Activated CD4-positive, alpha-beta T cell treated with anti-CD3 and anti-CD28 coated beads, Interleukin-2, amount 10 ng/mL, durations not matched to agents 7 days and 5 days (primary cell): ENCODE measurements at places on chromosomes 12 and 14. TPM values are rescaled to one million over a fixed set of nuclear protein-coding genes. Genes with fewer than 3 reads are reported as not detected.
A peak's percentile ranks its signal among the peaks of the same experiment; 100 is the strongest.

GRCh38 chr12:118456741-118457140, 80.4 kb downstream of the SUDS3 start:
- DNase-seq = no peak
- H3K27ac ChIP-seq = no peak overlapping the region
- H3K4me1 ChIP-seq = peaks cover 5% of the 10 kb centered on the region
- H3K4me3 ChIP-seq = no peak overlapping the region
- no peaks in the 10 kb centered on the region for H3K27me3 ChIP-seq
- H3K36me3 ChIP-seq = no peaks in the 10 kb centered on the region

GRCh38 chr12:108751821-108752220, 20.5 kb upstream of the CORO1C start:
- DNase-seq = no peak
- no peaks in the 10 kb centered on the region for H3K4me1 ChIP-seq
- H3K27me3 ChIP-seq = no peaks in the 10 kb centered on the region
- no peak overlapping the region for H3K27ac ChIP-seq
- H3K4me3 ChIP-seq = no peak overlapping the region

DNA sequence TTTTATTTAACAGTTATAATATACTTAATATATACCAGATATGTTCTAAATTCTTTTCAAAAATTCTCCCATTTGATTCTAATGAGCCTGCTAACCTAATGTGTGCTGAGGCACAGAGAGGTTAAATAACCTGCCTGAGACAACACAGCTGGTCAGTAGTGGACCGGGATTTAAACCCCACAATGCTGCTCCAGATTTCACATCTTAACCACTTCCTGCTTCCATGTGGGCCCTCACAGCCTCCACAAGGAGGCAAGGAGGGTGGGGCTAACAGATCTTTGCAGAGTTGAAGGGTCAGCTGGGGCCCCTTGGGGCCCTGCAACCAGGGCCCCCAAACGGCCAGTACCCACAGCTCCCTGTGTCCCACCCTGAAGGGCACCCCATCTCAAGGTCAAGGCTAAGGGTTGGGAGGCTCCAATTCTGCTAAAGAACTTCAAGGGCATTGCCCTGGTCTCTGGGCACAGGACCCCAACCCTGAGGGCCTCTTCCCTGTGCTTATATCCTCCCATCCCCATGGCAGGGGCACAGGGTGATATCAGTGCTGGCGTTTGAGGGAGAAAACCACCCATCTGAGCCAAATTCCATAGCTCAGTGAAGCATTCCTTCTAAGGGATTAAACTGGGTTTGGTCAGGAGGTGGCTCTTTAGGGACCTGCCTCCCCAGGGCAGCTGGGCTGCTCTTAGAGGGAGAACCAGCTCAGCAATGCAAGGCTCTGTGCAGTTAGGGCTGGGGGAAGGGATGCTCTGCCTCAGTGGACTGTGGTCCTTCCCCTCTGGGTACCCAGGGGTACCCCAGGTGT, 2.2 kb downstream of the KRT80 start:
- no peak for DNase-seq
- H3K27me3 ChIP-seq = peaks cover 9% of the 10 kb centered on the region
- H3K4me1 ChIP-seq = peaks cover 9% of the 10 kb centered on the region
- H3K36me3 ChIP-seq = no peaks in the 10 kb centered on the region
- H3K27ac ChIP-seq = no peak overlapping the region

DNA sequence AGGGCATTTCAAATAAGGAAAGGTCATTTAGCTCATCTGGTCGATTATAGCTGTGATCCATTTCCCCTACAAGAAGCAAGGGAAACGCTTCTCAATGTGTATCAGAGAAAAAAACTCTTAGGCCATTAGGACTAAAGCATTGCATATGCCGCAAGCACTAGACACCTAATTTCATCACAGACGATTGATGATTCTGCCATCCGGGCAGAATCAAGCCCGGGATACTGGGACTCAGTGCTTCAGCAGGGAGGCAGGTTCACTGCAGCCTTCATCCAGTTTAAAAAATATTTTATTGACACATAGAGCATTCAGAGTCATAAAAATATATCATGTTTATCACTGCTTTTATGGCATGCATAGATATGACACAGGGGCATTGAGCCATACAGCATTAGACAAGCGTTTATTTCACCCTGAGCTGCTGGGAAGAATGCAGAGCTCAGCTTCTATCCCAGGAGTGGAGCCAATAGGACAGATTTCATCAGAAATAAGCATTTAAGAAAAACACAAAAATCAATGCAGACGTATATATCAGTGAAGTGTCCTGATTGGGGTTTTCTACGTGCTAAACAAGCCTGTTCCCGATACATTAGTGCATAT, 806.9 kb downstream of the GALC start:
- no peak overlapping the region for H3K4me3 ChIP-seq

- no peaks in the 10 kb centered on the region for H3K36me3 ChIP-seq
- H3K4me1 ChIP-seq = no peaks in the 10 kb centered on the region
- no peak overlapping the region for H3K4me3 ChIP-seq
- no peak for DNase-seq
Measured at GRCh38 chr14:94384342-94384741, 4.1 kb downstream of the SERPINA1 start.

DNA sequence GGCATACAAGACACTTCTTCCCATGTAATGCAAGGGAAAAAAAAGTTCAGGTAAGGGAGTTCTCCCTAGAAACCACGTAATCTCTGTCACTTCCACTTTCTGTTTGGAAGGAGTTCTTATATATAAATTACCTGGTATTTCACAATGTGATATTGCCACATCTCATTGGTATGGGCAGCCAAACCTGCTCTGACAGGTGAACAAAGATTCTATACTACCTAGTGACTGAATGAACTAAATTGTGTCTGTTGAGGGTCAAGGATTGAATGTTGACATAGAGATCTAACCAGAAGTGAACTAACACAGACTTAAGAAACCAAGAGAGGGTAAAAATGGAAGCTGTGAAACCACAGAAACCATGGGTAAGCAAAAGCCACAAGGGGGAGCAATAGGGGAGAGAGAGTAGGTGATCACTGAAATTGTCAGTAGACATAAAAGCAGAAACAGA, 161.3 kb downstream of the RPL10L start:
- no peak overlapping the region for H3K27ac ChIP-seq
- DNase-seq = no peak
- no peaks in the 10 kb centered on the region for H3K27me3 ChIP-seq

GRCh38 chr12:132761032-132761920, at the start of gene ANKLE2:
TSS of gene ANKLE2 (minus strand) at chr12:132761832. CDS start at chr12:132761798, 34 bp downstream.
- H3K27ac ChIP-seq = peak within 1 kb of the TSS; percentile 93
- H3K4me1 ChIP-seq = peaks cover 36% of the 10 kb centered on the region
- DNase-seq = peak; percentile 80

- DNase-seq = no peak
- no peak overlapping the region for H3K27ac ChIP-seq
- H3K4me1 ChIP-seq = no peaks in the 10 kb centered on the region
- peaks cover 8% of the 10 kb centered on the region for H3K36me3 ChIP-seq
- H3K4me3 ChIP-seq = no peak overlapping the region
Measured at GRCh38 chr14:68075382-68076029, 255.9 kb downstream of the RAD51B start.

- H3K27me3 ChIP-seq = peaks cover 11% of the 10 kb centered on the region
- DNase-seq = no peak
- H3K27ac ChIP-seq = no peak overlapping the region
- no peaks in the 10 kb centered on the region for H3K4me1 ChIP-seq
- no peak overlapping the region for H3K4me3 ChIP-seq
- no peaks in the 10 kb centered on the region for H3K36me3 ChIP-seq
Measured at GRCh38 chr12:109723311-109723881, 9.8 kb downstream of the FAM222A start.

DNA sequence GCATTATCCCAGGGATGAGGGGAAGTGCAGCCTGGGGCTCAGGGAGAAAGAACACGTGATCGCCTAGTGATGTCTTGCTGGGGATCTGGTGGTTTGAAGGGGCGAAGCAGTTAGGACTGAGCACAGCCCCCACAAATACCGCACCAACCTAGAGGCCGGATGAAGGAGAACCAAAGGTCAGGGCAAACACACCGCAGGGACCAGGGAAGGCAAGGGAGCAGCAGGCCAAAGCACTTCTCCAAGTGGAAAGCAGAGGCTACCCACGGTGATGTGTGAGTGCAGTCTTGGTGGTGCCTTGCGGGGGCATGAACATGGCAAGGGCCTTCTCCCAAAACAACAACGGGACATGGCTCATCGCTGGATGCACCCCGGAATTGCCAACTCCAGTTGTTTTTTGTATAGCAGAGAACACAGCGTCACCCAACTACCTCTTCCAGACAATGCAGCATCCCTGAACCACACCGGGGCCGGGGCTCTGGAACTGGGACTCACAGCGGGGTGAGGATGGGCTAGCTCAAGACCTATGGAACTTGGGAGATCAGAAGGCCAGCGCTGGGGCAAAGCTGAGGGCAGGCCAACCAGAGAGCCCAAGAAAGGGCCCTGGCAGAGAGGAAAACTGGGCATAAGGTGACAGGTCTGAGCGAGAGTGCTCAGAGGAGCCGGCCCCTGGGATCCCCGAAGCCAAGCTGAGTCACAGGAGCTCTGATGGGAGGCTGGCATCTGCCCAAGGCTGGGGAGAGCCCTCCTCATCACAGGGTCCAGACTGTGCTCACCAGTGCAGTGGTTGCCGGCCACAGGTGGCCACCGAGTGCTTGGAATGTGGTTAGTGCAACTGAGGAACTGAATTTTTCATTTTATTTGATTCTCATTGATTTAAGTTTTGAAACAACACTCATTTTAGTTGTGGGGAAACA, 11.1 kb downstream of the GALNT16 start:
- DNase-seq = no peak
- H3K36me3 ChIP-seq = no peaks in the 10 kb centered on the region
- H3K27ac ChIP-seq = no peak overlapping the region
- no peak overlapping the region for H3K4me3 ChIP-seq

DNA sequence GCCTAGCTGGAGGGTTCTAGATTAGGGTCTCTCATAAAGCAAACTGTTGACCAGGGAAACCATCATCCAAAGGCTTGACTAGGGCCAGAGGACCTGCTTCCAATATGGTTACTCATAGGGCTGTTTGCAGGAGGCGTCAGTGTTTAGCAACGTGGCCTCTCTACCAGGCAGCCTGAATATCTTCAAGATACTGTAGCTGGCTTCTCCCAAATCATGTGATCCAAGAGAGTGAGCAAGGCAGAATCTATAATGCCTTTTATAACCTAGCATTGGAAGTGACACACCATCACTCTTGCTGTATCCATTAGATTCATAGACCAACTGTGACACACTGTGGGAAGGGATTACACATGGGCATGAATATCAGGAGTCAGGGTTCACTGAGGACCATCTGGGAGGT, 17.3 kb downstream of the TPH2 start:
- H3K27ac ChIP-seq = no peak overlapping the region
- DNase-seq = no peak
- H3K27me3 ChIP-seq = peaks cover 6% of the 10 kb centered on the region
- H3K4me3 ChIP-seq = no peak overlapping the region
- H3K4me1 ChIP-seq = no peaks in the 10 kb centered on the region
- no peaks in the 10 kb centered on the region for H3K36me3 ChIP-seq

DNA sequence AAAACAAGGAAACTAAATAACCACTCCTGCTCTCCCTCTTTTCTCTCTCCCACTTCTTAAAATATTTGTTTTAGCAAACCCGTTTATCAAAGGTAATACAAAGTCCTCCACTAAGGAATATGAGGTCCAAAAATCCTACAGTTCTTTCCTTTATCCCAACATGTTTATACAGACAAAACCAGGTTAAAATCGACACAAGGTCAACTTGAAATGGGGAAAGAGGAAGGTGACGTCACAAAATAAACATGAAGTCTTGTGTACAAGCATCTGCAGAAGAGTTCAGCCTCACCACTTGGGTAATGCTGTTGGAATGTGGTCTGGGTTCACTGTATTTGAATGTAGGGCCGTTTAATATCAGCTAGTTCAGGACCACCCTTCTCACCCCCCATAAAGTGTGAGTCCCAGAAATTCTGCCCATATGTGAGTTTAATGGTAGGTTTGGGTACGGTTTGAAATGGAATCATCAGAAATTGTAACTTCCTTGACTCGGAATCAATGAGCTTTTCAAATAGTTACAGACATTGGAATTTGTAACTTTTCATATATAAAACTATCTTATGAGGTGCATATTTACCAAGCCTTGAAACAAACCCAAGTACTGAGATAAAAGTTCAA, 120.0 kb upstream of the SLC38A2 start:
- DNase-seq = no peak
- H3K36me3 ChIP-seq = peaks cover 5% of the 10 kb centered on the region
- no peak overlapping the region for H3K4me3 ChIP-seq
- H3K27ac ChIP-seq = no peak overlapping the region

DNA sequence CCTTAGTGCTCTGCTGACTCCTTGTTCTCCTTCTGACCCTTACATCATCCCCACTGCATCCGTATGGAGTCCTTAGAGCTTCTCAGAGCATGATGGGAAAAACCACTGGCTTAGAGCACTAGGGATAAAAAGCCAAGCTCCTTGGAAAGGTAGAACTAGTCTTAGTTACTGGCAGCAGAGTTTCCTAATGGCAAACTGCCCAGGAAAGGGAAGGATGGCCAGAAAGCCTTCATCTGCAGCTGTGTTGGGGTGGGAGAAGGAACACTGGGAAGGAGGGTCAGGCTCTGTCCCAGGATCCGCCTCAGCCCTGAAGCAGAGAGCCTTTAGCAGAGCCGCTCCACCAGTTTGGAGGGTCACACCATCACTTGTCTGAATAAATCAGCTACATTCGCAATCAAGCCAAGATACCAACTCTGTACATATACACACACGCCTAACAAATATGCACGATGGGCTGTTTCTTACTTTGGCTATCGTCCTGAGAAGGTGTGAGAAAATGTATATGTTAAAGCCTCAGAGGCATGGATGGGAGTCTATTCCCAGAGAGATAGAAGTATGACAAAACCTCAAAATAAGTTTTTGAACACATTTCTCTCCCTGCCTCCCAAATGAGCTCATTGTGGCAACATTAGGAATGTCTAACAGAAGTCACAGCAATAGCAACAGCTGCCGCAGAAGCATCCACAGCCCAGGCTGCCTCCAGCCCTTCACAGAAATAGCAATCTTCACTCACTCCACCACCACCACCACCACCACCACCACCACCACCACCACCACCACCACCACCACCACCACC, 18.6 kb upstream of the GALNT8 start:
- peaks cover 4% of the 10 kb centered on the region for H3K4me1 ChIP-seq
- H3K27ac ChIP-seq = no peak overlapping the region
- H3K27me3 ChIP-seq = peaks cover 8% of the 10 kb centered on the region
- DNase-seq = no peak
- H3K4me3 ChIP-seq = no peak overlapping the region
- H3K36me3 ChIP-seq = no peaks in the 10 kb centered on the region

GRCh38 chr12:118237052-118237665, 101.2 kb downstream of the PEBP1 start:
- no peaks in the 10 kb centered on the region for H3K27me3 ChIP-seq
- peaks cover 15% of the 10 kb centered on the region for H3K4me1 ChIP-seq
- H3K27ac ChIP-seq = no peak overlapping the region
- peaks cover 45% of the 10 kb centered on the region for H3K36me3 ChIP-seq

RNASE1 gene
- total RNA-seq = not detected

ENDOU gene
- total RNA-seq = not detected

RHOJ gene
- total RNA-seq = not detected

DDX11 gene
- 143 TPM for total RNA-seq
